ENCODE measurements at places on chromosomes 5 and 9.

GRCh38 chr9:129576546-129577543 is 44.1 kb downstream of the C9orf50 start:
- no peak for DNase-seq

DNA sequence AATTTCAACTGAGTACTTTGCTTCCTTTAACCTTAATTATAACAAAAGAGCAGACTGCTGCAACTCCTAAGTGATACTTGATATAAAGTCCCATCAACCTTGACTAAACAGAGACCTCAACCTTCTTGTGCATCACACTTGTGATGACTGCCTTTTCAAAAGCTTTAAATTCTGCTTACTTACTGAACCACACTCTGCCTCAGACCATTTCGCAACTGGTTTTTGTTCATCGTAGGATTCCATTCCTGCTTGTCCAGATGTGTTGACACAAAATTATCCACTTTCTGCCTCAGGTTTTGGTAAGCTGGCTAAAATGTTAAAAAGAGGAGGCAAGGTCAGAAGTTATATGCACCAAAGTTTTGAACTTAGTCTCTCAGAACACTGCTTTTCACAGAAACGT is 3.5 kb downstream of the BOD1 start:
- DNase-seq = no peak

GRCh38 chr9:124758061-124758460 is 13.1 kb downstream of the NR6A1 start:
- no peak for DNase-seq

GRCh38 chr5:42791151-42791550 is 20.5 kb downstream of the SELENOP start:
- no peak for DNase-seq

GRCh38 chr5:31469886-31470285 is 62.0 kb downstream of the DROSHA start:
- DNase-seq = no peak

- peak; percentile 51 for DNase-seq
These were observed 39.2 kb downstream of the PDZD2 start for GRCh38 chr5:31678180-31678579.

All from gastrocnemius medialis (tissue), 4 donors.